ENCODE measurements at places on chromosomes 7 and 10.

GRCh38 chr7:2198760-2199159, 34.0 kb downstream of the MAD1L1 start:
- ATAC-seq: no peak

GRCh38 chr7:140230516-140230860, 53.7 kb upstream of the KDM7A start:
- ATAC-seq: peak; percentile 61

GRCh38 chr10:5314840-5315239, 49.9 kb upstream of the UCN3 start:
- no peak for ATAC-seq

GRCh38 chr10:60611291-60611747, 167.0 kb upstream of the CDK1 start:
- ATAC-seq: peak; percentile 75

DNA sequence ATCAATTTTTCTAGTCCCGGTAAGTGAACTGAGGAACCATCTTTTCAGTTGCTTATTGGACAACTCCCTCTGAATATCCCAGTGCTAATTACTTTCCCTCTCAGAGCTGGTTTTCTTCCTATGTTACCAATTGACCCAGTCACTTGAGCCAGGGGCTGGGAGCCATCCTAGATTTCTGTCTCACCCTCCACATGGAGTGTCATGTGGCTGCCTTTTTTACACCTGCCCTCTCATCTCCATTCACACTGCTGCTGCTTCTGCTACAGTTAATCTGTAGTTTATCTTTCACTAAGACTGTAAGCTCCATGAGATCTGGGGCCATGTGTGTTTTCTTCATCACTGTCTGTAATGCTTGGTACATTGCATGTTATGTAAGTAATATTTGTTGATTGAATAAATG, 35.8 kb downstream of the VCL start:
- ATAC-seq: no peak

- ATAC-seq: no peak
Observed at GRCh38 chr7:108385834-108386422, 70.3 kb downstream of the NRCAM start.

DNA sequence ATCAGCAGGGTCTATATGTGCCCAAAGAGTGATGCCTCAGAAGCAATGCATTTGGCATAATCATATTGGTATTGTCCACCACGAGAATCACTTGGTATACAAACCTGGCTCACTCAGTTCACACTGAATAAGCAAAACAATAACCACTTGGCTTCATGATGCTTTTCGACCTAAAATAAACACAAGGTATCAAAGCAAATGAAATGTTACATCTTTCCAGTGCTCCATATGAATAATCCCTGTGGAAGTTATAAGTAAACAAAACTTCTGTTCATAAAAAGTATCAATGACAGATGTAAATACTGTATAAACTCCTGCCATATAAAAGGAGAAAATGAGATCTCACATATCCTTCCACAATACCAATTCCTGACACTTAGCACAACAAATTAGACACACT, 29.8 kb upstream of the EBLN1 start:
- no peak for ATAC-seq

GRCh38 chr7:128323040-128323439, 20.7 kb downstream of the RBM28 start:
- no peak for ATAC-seq

DNA sequence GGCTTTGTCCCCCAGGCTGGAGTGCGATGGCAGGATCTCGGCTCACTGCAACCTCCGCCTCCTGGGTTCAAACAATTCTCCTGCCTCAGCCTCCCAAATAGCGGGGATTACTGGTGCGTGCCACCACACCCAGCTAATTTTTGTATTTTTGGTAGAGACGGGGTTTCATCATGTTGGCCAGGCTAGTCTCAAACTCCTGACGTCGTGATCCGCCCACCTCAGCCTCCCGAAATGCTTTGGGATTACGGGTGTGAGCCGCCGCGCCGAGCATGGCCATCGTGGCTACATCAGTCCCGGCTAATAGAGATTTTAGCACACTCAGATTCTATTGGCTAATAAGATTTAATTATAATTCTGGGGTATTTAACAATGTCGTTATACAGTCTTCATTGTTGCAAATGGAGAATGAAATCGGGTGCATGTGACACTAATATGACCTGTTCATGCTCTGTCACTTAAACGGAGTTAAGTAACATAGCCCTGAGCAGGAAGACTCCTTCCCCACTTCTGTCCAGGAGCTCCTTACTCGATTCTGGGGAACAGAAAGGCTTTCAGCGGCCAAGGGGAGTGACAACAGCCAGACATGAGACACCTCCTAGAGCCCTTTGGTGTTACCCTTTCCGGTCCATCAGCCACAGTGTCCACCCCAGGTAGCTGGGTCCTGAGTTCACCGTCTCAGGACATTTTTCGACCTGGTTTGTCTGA, 40.9 kb upstream of the FAM20C start:
- ATAC-seq: no peak
